Stimulated activated CD8-positive, alpha-beta memory T cell treated with anti-CD3 and anti-CD28 coated beads, Interleukin-4, amount 100 ng/mL, for 1 hour (primary cell): ENCODE measurements at places on chromosomes 16 and 17.

DNA sequence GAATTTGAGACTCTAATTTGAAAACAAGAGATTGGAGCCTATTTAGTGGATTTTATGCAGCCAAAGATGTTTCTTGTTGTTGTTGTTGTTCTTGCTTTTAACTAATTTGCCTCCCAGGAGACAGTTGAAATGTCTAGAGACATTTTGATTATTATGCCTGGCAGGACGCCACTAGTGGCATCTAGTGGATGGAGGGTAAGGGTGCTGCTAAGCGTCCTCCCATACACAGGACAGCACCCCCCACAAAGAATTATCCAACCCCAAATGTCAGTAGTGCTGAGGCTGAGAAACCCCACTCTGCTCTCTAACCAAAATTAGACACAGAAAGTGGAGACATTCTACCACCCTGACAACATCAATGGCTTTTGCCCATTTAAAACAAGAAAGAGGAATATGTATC lies 15.4 kb upstream of the HSBP1 start:
- DNase-seq, result no peak

- DNase-seq, result no peak
These were observed 59.7 kb upstream of the DHX40 start for GRCh38 chr17:59505610-59506276.

- no peak for DNase-seq
These were observed 1.0 kb upstream of the ENDOV start for GRCh38 chr17:80413771-80414507.

DNA sequence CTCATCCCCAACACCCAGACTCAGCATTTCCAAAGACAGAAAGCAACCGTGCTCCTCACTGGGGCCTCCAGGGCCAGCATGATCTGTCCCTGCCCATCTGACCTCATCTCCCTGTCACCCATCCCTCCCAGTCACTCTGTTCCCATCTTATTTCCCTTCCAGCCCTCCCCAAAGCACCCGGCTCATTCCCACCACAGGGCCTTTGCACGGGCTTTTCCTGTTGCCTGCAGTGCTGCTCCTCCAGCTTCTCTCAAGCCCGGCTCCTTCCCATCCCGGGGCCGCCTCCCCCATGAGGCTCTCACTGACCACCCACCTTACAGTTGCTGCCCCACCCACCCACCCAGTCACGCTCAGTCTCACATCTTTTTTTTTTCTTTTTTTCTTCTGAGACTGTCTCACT lies 54.8 kb downstream of the RMI2 start:
- no peak for DNase-seq

- DNase-seq, result no peak
These were observed 167.4 kb upstream of the CACNG5 start for GRCh38 chr17:66667491-66668030.

GRCh38 chr17:41977991-41978390 lies 11.4 kb downstream of the CNP start:
- no peak for DNase-seq

- no peak for DNase-seq
These were observed 2.2 kb downstream of the GALNS start for GRCh38 chr16:88854306-88855111.
